H1 (cell line): ENCODE measurements at places on chromosomes 6 and 20. TPM values are rescaled to one million over a fixed set of nuclear protein-coding genes. Genes with fewer than 3 reads are reported as not detected.

DNA sequence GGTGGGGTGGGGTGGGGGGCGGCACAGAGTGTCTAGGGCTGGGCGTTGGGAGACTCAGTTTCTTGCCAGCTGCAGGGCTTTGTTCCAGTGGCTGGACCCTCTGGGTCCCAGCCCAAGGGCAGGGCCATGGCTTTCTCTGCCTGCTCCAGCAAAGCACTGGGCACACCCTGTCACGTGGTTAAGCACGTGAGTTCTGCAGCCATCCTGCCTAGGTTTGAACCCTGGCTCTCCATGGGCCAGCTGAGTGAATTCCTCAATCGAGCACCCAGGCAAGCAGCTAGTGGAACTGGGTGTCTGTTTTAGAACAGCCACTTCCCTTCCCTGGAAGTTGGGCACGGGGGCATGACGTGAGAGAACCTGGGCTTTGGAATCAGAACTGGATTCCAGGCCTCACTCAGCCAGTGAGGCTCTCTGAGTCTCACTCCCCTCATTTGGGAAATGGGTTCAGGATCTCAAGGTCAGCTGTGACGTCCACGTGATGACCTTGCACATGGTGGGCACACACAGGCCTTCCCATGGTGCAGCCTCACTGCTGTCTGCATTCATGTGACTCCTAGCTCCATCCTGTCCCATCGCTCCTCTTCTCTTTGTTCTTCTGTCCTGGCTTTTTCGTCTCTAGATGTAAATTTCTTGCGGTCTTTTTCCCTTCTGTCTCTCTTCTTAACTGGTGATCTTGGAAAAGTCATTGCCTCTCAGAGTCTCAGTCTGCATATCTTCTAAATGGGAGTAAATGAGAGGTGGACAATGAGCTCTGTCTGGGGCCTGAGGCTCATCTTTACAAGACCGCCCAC is 45.9 kb downstream of the NOL4L start:
- H3K27me3 ChIP-seq, result peaks cover 3% of the 10 kb centered on the region
- no peak overlapping the region for H3K27ac ChIP-seq
- no peak for DNase-seq
- H3K36me3 ChIP-seq, result no peaks in the 10 kb centered on the region
- H3K4me3 ChIP-seq, result no peak overlapping the region

- no peak overlapping the region for H3K27ac ChIP-seq
- no peaks in the 10 kb centered on the region for H3K27me3 ChIP-seq
- no peak overlapping the region for H3K4me3 ChIP-seq
- H3K4me1 ChIP-seq, result no peaks in the 10 kb centered on the region
- DNase-seq, result no peak
Measured at GRCh38 chr6:111423960-111424846, 58.8 kb downstream of the REV3L start.

GRCh38 chr20:2741881-2742280 is 49.3 kb downstream of the EBF4 start:
- peaks cover 3% of the 10 kb centered on the region for H3K4me1 ChIP-seq
- H3K27me3 ChIP-seq, result no peaks in the 10 kb centered on the region
- no peaks in the 10 kb centered on the region for H3K36me3 ChIP-seq
- no peak overlapping the region for H3K4me3 ChIP-seq
- DNase-seq, result no peak
- H3K27ac ChIP-seq, result no peak overlapping the region

DNA sequence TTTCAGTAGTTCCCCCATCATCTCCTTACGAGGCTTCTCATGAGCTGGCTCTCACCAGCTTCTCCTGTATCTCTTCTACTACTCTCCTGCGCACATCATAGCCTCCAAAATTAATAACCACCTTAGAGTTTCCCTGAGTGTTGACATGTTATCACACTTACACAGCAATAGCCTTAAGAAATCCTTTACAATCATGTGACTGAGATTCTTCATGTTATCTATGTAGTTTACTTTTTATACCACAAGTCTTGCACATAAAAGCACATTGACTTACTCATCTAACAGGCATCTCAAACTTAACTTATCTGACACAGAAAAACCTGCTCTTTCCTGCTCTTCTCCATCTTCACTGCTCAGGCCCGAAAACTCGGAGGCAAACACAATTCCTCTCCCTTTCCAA is 103.7 kb upstream of the TAB2 start:
- H3K4me1 ChIP-seq, result peaks cover 5% of the 10 kb centered on the region
- no peaks in the 10 kb centered on the region for H3K27me3 ChIP-seq
- DNase-seq, result no peak
- no peaks in the 10 kb centered on the region for H3K36me3 ChIP-seq
- H3K4me3 ChIP-seq, result no peak overlapping the region

DNA sequence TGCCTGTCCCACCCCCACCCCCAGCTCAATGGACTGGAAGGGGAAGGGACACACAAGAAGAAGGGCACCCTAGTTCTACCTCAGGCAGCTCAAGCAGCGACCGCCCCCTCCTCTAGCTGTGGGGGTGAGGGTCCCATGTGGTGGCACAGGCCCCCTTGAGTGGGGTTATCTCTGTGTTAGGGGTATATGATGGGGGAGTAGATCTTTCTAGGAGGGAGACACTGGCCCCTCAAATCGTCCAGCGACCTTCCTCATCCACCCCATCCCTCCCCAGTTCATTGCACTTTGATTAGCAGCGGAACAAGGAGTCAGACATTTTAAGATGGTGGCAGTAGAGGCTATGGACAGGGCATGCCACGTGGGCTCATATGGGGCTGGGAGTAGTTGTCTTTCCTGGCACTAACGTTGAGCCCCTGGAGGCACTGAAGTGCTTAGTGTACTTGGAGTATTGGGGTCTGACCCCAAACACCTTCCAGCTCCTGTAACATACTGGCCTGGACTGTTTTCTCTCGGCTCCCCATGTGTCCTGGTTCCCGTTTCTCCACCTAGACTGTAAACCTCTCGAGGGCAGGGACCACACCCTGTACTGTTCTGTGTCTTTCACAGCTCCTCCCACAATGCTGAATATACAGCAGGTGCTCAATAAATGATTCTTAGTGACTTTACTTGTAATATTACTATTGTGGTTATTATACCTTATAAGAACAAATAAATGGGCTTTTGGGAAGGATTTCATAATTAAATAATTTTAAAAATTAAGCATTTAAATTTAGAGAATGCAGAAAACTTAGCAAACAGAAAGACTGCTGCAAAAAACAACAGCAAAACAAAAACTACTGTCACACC is 8.4 kb downstream of the CDKN1A start:
- DNase-seq, result no peak
- no peak overlapping the region for H3K27ac ChIP-seq
- H3K36me3 ChIP-seq, result peaks cover 20% of the 10 kb centered on the region

- H3K36me3 ChIP-seq, result no peaks in the 10 kb centered on the region
- no peak overlapping the region for H3K4me3 ChIP-seq
- H3K27me3 ChIP-seq, result no peaks in the 10 kb centered on the region
- peaks cover 5% of the 10 kb centered on the region for H3K4me1 ChIP-seq
- no peak overlapping the region for H3K27ac ChIP-seq
Measured at GRCh38 chr6:161265975-161266374, 7.9 kb downstream of the AGPAT4 start.

- H3K27me3 ChIP-seq, result no peaks in the 10 kb centered on the region
- no peak overlapping the region for H3K4me3 ChIP-seq
Measured at GRCh38 chr6:85923013-85923430, 280.3 kb upstream of the SYNCRIP start.

GRCh38 chr20:59966428-59966827 is 8.2 kb downstream of the CDH26 start:
- no peak for DNase-seq
- no peaks in the 10 kb centered on the region for H3K36me3 ChIP-seq
- H3K27ac ChIP-seq, result no peak overlapping the region
- H3K4me1 ChIP-seq, result no peaks in the 10 kb centered on the region
- no peaks in the 10 kb centered on the region for H3K27me3 ChIP-seq

DNA sequence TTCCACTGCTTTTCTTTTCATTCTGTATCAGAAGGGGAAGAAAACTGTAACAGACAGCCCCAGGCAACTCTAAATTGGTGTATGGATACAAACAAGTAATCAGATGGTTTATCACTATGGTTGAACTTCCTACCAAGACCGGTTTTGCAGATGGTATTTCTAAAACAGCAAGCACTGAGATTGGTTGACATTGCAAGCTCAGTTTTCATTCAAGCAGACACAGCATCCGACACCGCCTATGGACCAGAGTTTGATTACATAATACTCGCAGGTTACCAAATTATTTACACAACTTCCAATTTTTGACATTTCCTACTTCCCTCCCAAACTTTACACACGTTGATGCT is 209.9 kb downstream of the ALDH8A1 start:
- no peak overlapping the region for H3K27ac ChIP-seq
- H3K4me3 ChIP-seq, result no peak overlapping the region
- H3K4me1 ChIP-seq, result no peaks in the 10 kb centered on the region
- no peaks in the 10 kb centered on the region for H3K27me3 ChIP-seq

GRCh38 chr6:20154753-20155152 is 57.5 kb downstream of the MBOAT1 start:
- H3K4me1 ChIP-seq, result peaks cover 5% of the 10 kb centered on the region
- no peak overlapping the region for H3K4me3 ChIP-seq
- DNase-seq, result no peak
- no peaks in the 10 kb centered on the region for H3K36me3 ChIP-seq
- H3K27ac ChIP-seq, result no peak overlapping the region

DNA sequence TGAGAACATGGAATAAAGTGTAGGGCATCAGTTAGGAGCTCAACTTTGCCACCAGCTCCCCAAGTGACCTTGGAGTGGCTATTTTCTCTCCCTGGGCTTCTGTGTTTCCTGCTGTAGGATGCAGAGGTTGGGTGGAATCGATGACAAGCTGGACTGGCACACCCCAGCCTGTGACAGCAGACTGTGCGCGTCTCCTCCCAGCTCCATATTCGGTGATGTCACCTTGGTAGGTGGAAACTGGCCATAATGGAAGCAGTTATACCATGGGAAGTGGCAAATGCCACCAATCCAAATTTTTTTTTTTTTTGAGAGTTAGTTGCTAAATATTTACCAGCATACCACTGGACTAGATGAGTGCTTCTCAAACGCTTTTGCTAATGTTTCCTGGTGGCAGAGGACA is 85.2 kb downstream of the BANF2 start:
- no peaks in the 10 kb centered on the region for H3K36me3 ChIP-seq
- DNase-seq, result no peak
- H3K27ac ChIP-seq, result no peak overlapping the region
- 0 out of 2 replicates have a peak, but pooled peaks cover 3% of the 10 kb centered on the region for H3K4me1 ChIP-seq
- H3K4me3 ChIP-seq, result no peak overlapping the region
- H3K27me3 ChIP-seq, result no peaks in the 10 kb centered on the region

GRCh38 chr20:63693083-63693732 is 3.2 kb upstream of the TNFRSF6B start:
- no peak overlapping the region for H3K27ac ChIP-seq
- H3K27me3 ChIP-seq, result no peaks in the 10 kb centered on the region
- no peaks in the 10 kb centered on the region for H3K36me3 ChIP-seq
- H3K4me3 ChIP-seq, result no peak overlapping the region

DNA sequence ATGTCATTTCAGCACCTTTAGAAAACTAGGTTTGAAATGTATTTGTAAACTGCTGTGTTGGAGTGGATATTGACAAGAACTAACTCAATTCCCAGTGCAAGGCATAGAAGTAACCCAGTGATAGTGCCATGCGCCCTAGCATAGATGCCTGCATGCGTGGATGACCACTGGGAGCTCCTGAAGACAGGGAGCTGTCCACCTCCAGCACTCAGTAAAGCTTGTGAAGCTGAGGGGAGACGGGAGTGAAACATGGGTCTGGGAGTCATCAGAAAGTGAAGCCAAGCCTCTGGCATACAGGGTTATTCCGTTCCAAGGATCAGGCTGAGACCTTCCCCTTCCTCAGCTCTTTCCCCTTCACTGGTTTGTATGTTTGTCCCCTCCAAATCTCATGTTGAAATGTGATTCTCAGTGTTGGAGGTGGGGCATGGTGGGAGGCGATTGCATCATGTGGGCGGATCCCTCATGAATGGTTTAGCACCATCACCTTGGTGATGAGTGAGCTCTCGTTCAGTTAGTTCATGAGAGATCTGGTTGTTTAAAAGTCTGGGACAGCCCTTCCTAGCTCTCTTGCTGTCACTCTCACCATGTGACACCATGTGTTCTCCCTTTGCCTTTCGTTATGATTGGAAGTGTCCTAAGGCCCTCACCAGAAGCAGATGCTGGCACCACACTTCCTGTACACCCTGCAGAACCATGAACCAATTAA is 146.5 kb upstream of the FERMT1 start:
- H3K36me3 ChIP-seq, result no peaks in the 10 kb centered on the region
- no peak overlapping the region for H3K4me3 ChIP-seq
- no peaks in the 10 kb centered on the region for H3K27me3 ChIP-seq
- no peak for DNase-seq
- no peak overlapping the region for H3K27ac ChIP-seq

RCAN2 gene
- total RNA-seq, result 8.1 and 8.5 TPM in 2 replicates

MEP1A gene
- total RNA-seq, result not detected in 2 replicates

HAO1 gene
- not detected in 2 replicates for total RNA-seq

C6orf141 gene
- 16.1 and 17.6 TPM in 2 replicates for total RNA-seq

TGM3 gene
- not detected in 2 replicates for total RNA-seq
